ENCODE measurements at places on chromosomes 11 and 22.
A peak's percentile ranks its signal among the peaks of the same experiment; 100 is the strongest.

- no peak overlapping the region for H3K4me3 ChIP-seq
- H3K36me3 ChIP-seq = no peaks in the 10 kb centered on the region
- no peaks in the 10 kb centered on the region for H3K4me1 ChIP-seq
- H3K27me3 ChIP-seq = peaks cover 3% of the 10 kb centered on the region
- DNase-seq = no peak
- no peak overlapping the region for H3K27ac ChIP-seq
These were observed 162.3 kb downstream of the TRIM29 start for GRCh38 chr11:119975561-119976152.

DNA sequence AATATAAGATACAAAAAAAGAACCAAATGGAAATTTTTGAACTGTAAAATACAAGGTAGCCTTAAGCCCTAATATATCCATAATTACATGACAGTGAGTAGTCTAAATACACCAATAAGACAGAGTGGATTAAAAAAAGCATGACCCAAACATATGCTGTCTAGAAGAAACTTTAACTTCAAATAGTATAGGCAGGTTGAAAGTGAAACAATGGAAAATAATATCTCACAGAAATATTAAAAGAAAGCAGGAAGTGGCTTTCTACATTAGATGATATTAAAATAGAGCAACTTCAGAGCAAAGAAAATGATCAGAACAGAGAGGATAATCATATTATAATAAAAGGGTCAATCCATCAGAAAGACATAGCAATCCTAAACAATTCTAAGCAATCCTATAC lies 21.8 kb downstream of the DCUN1D5 start:
- no peak overlapping the region for H3K4me3 ChIP-seq
- H3K27ac ChIP-seq = peak overlapping the region; percentile 37
- H3K27me3 ChIP-seq = no peaks in the 10 kb centered on the region
- no peak for DNase-seq

- no peaks in the 10 kb centered on the region for H3K36me3 ChIP-seq
- no peak for DNase-seq
- peaks cover 3% of the 10 kb centered on the region for H3K4me1 ChIP-seq
- no peak overlapping the region for H3K4me3 ChIP-seq
These were observed 15.4 kb downstream of the CELSR1 start for GRCh38 chr22:46521994-46522393.

- H3K36me3 ChIP-seq = no peaks in the 10 kb centered on the region
- no peaks in the 10 kb centered on the region for H3K4me1 ChIP-seq
- H3K27me3 ChIP-seq = peaks cover 6% of the 10 kb centered on the region
- H3K27ac ChIP-seq = no peak overlapping the region
These were observed 80.6 kb upstream of the CARD18 start for GRCh38 chr11:105220121-105220520.

DNA sequence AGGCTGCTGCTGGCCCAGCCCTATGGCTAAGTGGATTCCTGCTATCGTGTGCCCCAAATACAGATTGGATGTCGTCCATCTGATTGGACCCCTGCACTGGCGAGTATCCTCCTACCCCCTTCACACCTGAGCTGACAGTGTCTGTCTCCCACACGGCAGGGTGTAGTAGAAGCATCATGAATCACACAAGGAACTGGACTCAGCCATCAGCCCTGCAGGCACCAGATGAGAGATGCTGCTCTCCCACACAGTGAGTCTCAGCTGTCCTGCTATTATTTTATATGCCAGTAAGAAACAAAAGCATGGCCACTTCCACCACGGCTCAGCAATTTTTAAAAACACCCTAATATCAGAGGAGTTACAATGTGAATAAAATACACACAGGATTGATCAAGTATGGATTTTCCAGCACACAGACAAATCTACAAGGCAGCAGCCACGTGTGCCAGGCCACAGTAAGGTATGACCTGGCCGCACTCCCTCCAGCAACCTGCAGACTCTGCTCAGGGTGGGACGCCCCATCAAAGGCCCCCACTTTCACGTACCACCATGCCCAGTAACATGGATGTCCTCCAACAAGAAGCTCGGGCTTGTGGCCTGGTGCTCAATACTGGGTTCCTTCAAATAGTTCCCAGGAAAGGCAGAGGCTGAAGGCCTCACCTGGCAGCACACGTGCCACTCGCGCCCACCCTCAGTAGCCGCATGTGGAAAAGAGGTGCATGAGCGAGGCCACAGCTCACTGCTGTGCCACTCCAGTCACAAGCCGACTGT lies 16.4 kb upstream of the SLC25A1 start:
- no peak for DNase-seq
- H3K27me3 ChIP-seq = no peaks in the 10 kb centered on the region
- no peak overlapping the region for H3K4me3 ChIP-seq
- H3K36me3 ChIP-seq = no peaks in the 10 kb centered on the region
- H3K27ac ChIP-seq = no peak overlapping the region

GRCh38 chr11:820655-821511 lies 2.2 kb downstream of the PNPLA2 start:
- H3K27me3 ChIP-seq = no peaks in the 10 kb centered on the region
- peak overlapping the region; percentile 77 for H3K4me3 ChIP-seq
- DNase-seq = no peak
- no peaks in the 10 kb centered on the region for H3K36me3 ChIP-seq
- H3K4me1 ChIP-seq = peaks cover 12% of the 10 kb centered on the region

DNA sequence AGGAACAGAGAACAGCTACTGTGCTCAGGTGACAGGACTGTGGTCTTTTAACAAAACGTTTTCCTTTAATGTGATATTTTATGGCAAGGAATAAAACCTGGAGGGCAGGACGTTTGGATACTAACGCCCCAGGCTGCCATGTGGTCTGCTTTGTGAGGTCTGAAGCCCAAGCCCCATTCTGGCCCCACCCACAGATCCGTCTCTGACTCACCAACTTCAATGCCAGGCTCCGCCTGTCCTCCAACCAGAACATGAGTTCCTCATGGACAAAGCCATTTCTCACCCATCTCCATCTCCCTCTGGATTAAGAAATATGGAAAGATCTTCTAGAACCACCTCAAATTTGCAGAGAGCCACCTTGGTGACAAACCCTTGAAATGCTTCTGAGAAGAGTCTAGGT lies 148.8 kb downstream of the CRYBB2 start:
- no peak overlapping the region for H3K4me3 ChIP-seq
- no peaks in the 10 kb centered on the region for H3K27me3 ChIP-seq
- DNase-seq = no peak

DNA sequence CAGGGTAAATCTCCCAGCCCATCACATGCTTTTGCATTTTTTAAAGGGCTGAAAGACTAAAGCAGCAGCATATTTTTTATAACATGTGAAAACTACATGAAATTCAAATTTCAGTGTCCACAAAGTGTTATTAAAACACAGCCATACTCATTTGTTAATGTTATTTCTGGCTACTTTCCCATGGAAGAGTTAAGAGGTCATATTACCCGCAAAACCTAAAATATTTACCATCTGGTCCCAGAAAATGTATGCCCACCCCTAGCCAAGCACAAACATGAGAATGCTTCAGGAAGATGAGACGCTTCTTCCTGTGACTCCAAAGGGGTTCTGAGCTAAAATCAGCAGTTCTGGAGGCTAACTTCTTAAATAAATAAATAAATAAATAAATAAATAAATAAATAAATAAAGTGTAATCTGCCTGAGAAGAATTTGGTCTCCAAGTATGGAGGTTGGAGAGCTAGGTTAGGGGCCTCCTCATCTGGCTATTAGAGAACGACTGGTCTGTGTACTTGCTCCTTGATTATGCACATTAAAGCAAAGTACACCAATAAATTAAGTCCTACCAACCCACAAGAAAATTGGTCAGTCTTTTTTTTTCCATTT lies 9.7 kb downstream of the IMMP1L start:
- H3K27me3 ChIP-seq = no peaks in the 10 kb centered on the region
- H3K4me3 ChIP-seq = no peak overlapping the region
- H3K36me3 ChIP-seq = peaks cover 37% of the 10 kb centered on the region
- H3K4me1 ChIP-seq = peaks cover 11% of the 10 kb centered on the region
- no peak overlapping the region for H3K27ac ChIP-seq

DNA sequence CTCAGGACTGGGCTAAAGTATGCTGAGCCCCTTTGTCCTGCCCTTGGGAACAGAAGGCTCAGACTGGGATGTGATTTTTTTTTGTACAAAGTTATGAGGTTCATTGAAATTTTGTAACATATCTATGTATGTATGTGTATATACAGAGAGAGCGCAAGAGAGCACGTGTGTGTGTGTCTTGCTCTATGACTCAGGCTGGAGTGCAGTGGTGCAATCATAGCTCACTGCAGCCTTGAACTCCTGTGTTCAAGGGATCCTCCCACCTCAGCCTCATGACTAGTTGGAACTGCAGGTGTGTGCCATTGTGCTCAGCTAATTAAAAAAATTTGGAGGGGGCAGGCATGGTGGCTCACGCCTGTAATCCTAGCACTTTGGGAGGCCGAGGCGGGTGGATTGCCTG lies 5.7 kb downstream of the TMEM25 start:
- H3K4me1 ChIP-seq = peaks cover 2% of the 10 kb centered on the region
- H3K36me3 ChIP-seq = no peaks in the 10 kb centered on the region
- DNase-seq = no peak

DNA sequence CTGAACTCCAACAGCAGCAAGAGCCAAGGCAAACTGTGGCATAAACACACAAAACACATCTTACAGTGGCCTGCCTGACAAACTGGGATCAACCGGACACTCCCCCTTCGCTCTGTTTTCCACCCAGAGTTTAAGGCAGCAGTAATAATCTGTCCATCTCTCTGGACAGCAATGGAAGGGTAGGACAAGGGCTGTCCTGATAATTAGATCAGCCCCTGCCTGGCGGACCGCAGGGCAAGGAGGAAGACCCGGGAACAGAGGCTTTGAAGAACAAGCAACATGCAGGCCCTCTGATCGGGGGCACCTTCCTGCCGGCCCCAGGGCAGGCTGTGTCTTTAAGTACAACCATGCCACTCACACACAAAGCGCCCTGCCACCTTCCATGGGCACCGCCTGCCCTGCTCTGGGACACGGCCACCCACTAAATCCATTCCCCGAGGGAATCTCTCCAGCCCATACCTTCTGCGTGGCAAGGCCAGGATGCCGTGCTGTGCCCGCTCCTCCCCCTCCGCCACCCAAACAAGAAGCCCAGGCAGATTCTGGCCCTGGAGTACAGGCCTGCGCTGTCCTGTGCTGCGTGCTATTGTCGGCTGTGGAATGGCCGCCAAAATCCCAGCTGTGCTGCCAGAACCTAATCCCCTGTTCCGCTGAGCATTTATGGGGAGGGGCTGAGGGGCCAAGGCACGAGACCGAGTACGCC lies 38.8 kb downstream of the NUMA1 start:
- no peaks in the 10 kb centered on the region for H3K27me3 ChIP-seq
- peak; percentile 36 for DNase-seq
- peaks cover 5% of the 10 kb centered on the region for H3K36me3 ChIP-seq
- no peak overlapping the region for H3K4me3 ChIP-seq
- peaks cover 20% of the 10 kb centered on the region for H3K4me1 ChIP-seq
- no peak overlapping the region for H3K27ac ChIP-seq

DNA sequence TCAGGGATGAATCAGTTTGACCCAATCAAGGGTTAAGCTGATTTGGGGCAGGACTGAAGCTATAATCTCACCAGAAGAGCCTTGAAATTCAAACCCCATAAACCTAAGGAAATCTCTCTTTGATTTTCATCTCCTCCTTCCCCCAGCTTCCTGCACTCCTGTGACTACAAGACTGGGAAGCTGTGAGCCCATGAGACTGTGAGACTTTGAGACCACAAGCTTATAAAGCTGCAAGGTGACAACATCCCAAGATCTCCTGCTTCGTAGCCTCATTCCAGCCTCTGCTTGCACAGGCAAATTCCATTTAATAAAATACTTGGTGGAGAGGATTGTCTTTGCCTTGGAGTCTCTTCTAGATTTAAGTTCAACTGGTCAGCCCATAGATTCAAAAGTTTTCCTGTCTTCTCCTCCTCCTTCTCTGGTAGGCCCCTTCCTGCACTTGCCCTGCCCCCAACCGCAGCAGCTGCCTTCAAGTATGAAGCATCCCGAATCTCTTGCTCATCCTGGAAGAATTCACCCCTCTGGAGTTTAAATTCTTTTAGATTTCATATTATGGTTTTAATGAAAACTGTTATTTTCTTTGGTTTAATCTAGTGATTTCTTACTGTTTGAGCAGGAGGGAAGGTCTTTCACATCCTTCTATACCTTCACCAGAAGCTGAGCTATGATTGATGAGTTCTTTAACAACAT lies 42.1 kb downstream of the PAMR1 start:
- H3K27ac ChIP-seq = no peak overlapping the region
- peaks cover 52% of the 10 kb centered on the region for H3K27me3 ChIP-seq
- H3K36me3 ChIP-seq = no peaks in the 10 kb centered on the region
- DNase-seq = no peak

DNA sequence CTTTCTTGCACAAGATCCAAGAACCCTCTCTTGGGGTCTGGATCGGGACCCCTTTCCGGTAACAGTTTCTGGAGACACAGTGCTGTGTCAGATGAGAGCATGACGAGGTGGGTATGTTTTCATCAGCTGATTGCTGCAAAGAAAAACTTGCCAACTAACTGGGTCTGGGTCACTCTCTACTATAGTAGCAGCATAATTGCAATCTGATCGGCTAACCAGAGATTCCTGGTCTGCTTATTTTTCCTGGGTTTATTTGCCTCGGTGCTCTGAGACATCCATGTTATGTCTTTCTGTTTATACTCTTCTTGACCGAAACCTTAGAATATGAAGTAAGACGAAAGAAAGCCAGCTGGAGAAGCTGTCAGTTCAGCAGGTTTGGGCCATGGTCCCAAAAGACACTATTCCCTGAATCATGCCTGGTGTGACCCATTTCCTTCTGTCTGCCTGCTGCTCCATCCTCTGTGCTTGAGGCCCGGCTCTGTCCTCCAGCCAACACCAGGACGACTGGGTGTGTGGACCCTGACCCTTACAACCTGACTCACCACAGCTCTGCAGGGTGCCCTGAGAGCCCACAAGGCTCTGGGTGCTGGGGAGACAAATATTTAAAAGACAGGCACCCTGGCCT lies 24.1 kb upstream of the CLMP start:
- no peaks in the 10 kb centered on the region for H3K4me1 ChIP-seq
- no peak for DNase-seq
- H3K27me3 ChIP-seq = peaks cover 10% of the 10 kb centered on the region
- H3K4me3 ChIP-seq = no peak overlapping the region
- no peaks in the 10 kb centered on the region for H3K36me3 ChIP-seq

- DNase-seq = no peak
- no peak overlapping the region for H3K4me3 ChIP-seq
- H3K4me1 ChIP-seq = no peaks in the 10 kb centered on the region
These were observed 47.5 kb downstream of the DSCAML1 start for GRCh38 chr11:117749541-117749910.

DNA sequence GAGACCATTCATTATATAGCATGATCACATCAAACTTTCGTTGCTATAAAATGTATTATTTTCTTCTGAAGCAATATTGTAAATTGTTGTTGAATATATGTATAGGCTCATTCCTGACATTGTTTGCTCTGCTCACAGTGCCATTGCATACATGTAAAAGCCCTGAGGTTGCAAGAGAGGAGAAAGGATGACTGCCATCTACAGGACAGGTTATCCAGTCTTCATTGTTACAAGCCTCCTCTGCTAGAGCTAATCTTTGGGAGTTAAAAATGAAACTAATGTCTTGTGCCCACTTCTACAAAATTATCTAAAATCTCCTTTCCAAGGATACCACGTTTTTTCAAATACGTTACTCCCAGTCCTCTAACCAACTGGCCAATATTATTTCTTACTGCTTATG lies 16.4 kb upstream of the OR5AL1 start:
- H3K27me3 ChIP-seq = no peaks in the 10 kb centered on the region
- no peak for DNase-seq
- H3K4me3 ChIP-seq = no peak overlapping the region
- H3K36me3 ChIP-seq = no peaks in the 10 kb centered on the region
- H3K27ac ChIP-seq = no peak overlapping the region

GRCh38 chr11:110525883-110526282 lies 96.1 kb downstream of the FDX1 start:
- H3K4me1 ChIP-seq = peaks cover 11% of the 10 kb centered on the region
- H3K27ac ChIP-seq = no peak overlapping the region
- no peak for DNase-seq
- H3K4me3 ChIP-seq = no peak overlapping the region
